Stimulated activated CD4-positive, alpha-beta T cell treated with anti-CD3 and anti-CD28 coated beads, Interleukin-12 subunit alpha, Interleukin-12 subunit beta, amount 100 ng/mL, for 48 hours (primary cell): ENCODE measurements at places on chromosomes 3 and 15.

GRCh38 chr3:128787256-128788253 lies 61.6 kb downstream of the RAB7A start:
- no peak for DNase-seq

DNA sequence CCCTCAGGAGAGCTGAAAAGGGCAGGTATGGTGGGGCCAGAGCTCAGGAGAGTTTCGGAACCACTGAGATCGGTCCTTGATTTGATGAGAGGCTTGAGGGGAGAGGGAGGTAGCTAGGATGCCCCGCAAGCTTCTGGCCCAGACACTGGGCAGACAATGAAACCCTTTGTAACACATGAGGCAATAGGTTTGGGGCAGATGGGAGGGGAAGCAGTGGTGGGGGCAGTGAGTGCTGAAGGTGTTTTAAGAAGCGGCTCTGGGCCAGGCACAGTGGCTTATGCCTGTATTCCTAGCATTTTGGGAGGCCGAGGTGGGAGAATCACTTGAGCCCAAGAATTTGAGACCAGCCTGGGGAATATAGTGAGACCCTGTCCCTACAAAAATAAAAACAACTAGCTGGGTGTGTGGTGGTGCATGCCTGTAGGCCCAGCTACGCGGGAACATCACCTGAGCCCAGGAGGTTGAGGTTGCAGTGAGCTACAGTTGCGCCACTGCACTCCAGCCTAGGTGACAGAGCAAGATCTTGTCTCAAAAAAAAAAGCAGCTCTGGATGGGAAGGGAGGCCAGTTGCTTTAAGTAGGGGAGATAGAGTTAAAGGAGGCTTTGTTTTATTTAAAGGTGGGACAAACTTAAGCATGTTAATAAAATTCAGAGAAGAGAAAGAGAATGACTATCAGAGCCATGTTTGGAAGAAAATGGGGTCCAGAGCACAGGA lies 9.6 kb upstream of the SNX22 start:
- DNase-seq, result no peak

GRCh38 chr3:45209526-45209925 lies 16.6 kb downstream of the TMEM158 start:
- DNase-seq, result no peak

GRCh38 chr15:64058279-64058678 lies 12.0 kb upstream of the DAPK2 start:
- no peak for DNase-seq

DNA sequence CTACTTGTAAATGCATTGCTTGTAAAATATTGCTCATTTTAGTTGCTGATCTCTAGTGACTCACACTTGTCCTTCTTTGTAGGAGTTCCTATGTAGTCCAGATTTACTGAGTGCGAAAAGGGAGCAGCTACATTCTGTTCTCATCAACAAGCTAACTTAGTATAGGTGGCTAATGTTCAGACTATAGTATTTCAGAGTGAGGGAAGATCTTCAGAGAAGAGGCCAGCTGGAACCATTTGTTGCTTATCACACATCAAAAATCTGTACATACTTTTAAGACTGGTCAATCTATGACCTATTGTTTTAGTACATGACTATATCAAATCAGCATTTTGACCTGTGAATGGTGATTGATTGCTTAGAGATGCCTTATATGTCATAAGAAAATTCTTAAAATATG lies 71.3 kb upstream of the THSD4 start:
- no peak for DNase-seq

DNA sequence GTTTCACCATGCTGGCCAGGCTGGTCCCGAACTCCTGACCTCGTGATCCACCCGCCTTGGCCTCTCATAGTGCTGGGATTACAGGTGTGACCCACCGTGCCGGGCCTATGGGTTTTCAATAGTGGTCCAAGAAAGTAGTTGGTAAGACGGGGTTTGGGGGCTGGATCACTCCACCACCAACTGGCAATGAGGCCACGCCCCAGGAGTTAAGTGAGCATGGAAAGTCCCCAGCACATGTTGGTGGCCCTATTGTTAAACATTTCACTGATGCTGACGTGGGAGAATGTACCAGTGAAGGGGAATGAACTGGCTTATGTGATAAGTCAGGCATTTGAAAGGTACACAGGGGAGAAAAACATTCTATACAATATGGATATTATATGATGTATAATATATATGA lies 80.4 kb downstream of the CHRD start:
- DNase-seq, result no peak

- no peak for DNase-seq
Measured at GRCh38 chr3:79986338-79986737, 218.5 kb upstream of the ROBO1 start.

DNA sequence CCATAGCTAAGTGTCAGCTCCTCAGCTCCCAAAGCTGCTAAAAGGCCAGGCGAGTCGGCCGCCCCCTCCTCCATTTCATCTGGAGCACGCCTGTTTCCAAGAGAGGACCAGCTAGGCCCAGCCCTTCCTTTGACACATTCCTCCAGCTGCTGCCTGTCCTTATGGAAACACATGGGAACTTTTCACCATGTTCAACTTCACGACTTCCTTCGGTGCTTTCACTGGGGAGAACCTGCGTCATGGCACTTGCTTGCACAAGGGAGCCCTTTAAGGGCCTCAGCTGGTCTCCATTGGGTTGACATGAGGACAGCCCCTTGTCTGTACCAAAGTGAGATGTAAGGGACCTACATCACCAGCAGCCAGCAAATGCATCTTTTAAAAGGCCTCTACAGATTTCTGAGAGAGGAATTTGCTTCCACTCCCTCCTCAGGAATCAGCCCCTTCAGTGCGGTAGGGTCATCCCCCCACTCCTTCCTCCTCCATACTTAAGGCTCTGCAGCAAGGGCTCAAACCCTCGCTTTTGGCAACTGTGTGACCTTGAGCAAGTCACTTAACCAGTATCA lies 2.1 kb downstream of the MAGI1 start:
- no peak for DNase-seq

- no peak for DNase-seq
Measured at GRCh38 chr3:178586076-178586475, 49.8 kb downstream of the KCNMB2 start.

DNA sequence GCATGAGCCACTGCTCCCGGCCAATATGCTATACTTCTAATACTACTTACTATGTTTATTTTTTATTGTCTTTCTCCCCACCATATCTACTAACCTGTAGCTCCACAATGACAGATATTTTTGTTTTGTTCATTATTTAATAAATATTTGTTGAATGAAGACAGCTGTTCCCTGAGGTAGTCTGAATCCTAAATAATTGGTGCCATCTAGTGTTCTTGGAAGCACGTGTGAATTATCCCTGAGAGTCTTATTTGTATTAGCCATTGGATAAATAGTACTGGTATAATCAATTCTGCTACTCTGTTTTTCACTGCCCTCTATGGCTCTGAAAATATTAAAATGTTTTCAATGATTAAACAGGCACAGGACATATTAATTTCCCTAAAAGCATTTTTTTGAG lies 5.6 kb upstream of the APPL1 start:
- no peak for DNase-seq

DNA sequence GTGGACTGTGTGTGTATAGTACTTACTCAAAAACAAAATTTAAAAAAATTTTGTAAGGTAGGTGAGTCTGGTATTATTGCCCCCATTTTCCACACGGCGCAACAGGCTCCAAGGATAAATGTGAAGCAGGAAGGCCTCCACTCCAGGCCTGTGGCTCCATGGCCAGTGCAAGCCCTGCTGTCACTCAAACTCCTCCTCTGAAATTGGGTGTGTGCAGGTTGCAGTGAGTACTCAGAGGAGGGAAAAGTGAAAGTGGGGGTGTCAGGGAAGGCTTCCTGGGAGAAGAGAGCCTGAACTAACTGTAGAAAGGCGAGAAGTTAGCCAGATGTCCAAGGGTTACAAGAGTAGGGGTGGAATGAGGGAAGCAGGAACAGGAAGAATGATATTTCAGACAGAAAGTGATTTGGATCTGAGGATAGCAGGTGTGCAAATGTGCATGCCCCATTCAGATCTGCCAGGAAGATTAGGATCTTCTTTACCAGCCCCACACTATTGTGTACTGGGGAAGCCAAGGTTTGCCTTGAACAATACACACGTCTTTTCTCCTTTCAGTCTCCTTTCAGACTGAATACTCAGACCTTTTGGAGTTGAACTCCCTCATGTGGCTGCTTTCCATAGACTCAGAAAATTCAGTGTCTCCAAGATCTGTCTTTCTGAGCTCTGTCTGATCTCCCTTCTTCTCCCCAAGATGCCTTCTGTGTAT lies 48.7 kb upstream of the RYK start:
- DNase-seq, result no peak
